ENCODE measurements at places on chromosomes 3 and 15.
A peak's percentile ranks its signal among the peaks of the same experiment; 100 is the strongest.

DNA sequence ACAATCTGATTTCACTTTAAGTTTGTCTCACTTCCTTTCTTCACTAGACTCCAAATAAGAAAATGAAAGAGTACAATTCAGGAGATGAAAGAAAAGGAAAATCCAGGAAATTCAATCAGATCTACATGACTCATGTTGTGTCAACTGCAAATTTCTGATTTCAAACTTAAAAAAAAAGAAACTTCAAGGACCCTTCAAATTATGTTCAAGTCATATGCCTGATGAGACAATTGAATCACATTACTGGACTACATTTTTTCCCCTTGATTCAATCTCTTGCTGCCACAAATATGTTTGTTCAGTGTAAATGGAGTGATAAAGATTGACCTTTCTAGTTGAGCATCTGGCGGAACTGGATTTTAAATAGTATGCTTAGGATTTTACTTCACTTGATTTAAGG lies 37.4 kb downstream of the FRMD5 start:
- no peak for DNase-seq

DNA sequence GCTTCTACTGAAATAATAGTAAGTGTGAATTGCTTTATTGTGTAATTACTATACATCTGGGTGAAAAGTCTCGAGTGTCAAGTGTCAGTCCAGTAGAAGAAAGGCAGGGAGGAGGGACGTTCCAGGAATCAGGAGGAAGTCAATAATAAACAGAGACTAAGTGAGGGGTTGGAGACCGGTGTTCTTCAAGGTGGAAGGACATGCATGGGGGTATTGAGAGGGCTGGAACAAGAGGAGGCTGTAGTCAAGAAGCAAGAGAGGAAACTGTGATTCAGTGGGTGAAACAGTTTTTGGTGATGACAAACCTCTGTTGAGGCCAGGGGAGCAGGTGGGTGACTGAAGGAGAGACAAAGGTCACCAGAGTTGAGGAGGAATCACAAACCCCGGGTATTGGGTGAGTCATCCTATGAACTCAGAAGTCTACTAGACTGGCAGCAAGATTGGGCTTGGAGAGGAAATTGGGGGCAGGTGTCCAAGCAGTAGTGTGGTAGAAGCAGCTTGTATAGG lies 11.6 kb upstream of the SCAMP5 start:
- DNase-seq: peak; percentile 45

DNA sequence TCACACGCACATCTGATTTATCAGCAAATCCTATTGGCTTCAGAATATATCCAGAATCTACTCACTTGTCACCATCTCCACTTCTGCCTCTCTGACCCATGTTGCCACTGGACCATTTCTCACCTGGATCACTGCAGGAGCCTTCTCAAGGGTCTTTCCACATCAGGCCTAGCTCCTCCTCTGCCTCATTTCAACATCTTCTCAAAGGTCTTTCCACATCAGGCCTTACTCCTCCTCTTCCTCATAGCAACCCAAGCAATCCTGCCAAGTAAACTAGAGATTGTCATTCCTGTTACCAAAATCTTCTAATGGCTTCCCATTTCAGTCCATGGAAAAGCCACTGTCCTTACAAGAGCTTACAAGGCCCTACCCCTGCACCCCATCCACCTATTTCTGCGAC lies 18.0 kb upstream of the DUT start:
- no peak for DNase-seq

- DNase-seq: no peak
Measured at GRCh38 chr3:53027254-53027844, 18.5 kb downstream of the SFMBT1 start.

- DNase-seq: no peak
Measured at GRCh38 chr15:88147760-88148159, 108.8 kb downstream of the NTRK3 start.

- no peak for DNase-seq
Measured at GRCh38 chr3:153458881-153459280, 296.9 kb downstream of the RAP2B start.

DNA sequence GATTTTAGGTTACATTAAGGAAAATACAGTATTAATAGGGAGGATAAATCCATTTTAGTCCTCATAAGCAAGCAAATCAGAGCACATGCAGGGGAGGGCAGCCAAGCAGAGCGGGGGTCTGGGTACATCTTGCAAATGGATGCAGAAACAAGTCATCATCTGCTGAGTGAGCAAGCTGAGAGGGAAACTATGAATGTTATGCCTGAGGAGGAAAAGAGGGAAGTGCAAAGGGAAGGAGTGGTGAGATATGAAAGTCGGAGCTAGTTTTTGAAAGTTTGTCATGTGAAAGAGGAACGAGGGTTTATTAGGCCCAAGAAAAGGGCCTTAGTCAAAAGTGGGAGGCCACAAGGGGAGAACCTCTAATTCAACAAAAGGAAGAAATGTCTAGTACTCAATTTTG lies 15.4 kb downstream of the PTX3 start:
- DNase-seq: no peak

- DNase-seq: no peak
Measured at GRCh38 chr3:136639069-136639468, 113.1 kb downstream of the STAG1 start.

DNA sequence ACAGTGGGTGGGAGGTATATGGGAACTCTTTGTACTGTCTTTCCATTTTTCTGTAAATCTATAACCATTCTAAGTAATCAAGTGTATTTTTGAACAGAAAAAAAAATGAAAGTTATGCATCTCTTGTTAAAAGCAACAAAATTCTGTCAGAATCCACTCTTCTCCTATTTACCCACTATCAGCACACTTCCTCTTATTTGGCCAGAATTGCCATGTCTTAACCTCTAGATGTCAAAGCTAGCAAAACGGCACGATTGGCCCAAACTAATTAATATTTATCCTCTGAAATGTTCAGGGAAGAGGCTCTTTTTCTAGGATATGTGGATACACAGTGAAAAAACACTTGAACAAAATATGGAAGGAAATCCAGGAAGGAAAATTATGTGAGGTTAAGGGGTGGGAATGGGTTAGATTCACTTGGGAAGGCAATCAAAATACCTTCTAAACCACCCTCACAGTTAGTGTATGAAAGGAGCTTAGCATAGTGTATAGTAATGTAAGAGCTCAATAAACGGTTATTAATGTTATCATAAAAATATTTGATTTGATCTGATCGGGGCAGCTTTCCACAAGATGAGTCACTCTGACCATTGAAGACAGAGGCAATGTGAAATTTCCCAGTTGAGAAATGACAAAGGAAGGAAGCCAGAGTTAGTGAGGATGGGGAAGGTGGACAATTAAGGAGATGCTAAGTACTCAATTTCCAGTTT lies 20.1 kb upstream of the TGFBR2 start:
- DNase-seq: no peak

DNA sequence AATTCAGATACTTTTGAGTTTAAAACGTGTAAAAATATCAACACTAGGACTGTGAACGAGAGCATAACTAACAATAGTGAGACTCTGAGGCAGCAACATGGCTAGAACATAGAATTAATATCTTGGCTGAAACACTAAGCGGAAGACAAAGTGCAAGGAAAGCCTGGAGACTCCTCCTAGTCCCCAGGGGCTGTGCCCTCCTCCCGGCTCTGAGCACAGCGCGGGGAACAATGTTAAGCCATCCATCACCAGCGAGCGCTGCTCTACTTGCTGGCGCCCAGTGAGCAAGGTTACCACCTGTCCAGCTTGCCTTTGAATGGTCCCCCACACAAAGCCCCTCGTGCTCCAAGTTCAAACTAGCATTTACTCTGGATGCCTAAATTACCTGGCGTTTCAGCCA lies 436.9 kb downstream of the FOXP1 start:
- no peak for DNase-seq

- no peak for DNase-seq
Measured at GRCh38 chr15:37291920-37292319, 191.6 kb upstream of the MEIS2 start.

DNA sequence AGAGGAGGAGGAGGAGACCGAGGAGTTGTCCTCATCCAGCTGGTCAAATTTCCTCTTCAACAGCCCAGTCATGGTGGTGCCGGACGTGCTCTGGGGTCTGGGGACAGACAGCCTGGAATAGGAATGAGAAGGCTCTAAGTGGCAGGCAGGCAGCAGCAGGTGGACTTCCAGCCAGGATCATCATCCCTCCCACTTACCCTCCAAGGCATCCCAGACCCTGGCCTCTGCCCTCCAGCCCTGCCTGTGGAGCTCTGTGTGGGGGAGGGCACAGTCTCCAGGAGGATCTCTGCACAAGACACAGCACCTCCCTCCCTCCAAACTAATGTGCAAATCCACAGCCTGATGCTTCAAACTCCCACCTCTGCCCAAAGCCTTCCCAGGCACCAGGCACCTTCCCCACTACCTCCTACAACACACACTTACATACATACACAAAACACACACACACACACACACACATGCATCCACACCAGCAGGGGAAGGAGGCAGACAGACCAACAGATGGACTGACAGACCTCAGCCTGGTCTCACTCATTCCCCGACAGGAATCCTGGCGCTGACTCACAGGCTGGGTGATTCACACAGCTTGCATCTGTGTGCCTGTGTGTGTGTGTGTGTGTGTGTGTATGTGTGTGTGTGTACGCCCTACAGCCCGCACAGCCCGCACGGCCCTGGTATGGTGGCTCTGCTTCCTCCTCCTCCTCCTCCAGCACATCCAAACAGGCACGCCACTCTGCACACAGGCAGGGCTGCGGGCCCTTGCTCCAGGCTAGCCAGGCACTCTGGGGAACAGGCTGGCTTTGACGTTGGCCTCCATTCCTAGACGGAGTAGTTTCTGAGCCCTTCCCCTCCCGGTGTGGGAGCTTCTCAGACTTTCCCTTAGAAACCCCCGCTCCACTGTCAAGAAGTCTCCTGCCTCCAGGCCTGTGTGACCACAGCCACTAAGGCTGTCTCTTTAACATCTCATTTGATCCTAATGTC lies 6.5 kb downstream of the CSRNP1 start:
- peak; percentile 76 for DNase-seq

GRCh38 chr3:24259901-24260512 lies 234.6 kb downstream of the THRB start:
- DNase-seq: no peak

DNA sequence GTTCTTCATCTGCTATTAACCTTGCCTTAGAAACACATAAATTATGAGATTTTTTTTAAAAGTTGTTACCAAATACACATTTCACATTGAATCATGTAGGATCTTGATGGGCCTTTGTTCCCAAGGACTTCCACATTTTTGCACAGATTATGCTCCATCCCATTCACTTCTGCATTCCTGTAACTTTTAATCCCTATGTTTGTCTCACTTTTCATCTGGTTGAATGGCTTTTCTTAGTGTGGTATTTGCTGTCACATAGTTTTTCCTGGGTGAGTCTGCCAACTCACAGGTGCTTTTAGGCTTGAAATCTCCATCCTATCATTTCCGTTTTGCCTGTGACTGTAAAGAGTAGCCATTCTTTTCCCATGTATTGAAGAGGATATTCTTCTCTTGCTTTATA lies 297.2 kb upstream of the TPRG1 start:
- DNase-seq: no peak

DNA sequence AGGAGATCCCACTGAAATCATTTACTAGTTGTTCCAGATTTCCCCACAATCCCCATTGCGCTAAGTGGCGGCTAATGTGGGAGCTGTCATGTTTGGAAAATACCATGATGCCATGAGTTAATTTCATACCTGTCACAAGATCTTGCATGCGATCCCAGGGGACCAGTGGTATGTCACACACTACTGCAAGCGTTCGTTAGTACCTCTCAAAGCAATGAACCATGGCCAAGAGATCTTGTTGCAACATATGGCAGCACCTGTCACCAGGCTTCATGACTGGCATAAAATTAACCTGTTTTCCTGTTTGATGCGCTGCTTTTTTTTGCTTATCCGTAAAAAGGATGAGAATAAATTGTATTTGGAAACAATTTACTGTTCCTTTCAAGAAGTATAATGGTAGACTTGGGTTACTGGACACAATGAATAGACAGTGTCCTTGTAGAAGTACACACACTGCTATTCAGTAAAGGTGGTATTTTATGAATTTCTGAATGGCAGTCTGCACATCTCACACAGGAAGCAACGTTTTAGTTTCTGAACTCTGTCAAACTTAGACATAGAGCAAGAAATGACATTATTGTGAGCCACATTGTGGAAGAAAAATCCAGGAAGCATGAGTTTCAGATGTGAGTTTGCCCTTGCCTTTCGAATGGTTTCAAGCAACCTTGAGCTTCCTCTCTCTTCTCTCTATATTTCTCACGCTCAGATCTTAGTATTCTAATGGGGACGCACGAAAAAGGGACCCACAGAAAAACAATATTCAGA lies 81.9 kb downstream of the CHL1 start:
- DNase-seq: no peak

GRCh38 chr3:152382312-152383135 lies 113.8 kb downstream of the MBNL1 start:
- DNase-seq: no peak

GRCh38 chr15:95325763-95326404 lies 1004.6 kb upstream of the NR2F2 start:
- DNase-seq: no peak

DNA sequence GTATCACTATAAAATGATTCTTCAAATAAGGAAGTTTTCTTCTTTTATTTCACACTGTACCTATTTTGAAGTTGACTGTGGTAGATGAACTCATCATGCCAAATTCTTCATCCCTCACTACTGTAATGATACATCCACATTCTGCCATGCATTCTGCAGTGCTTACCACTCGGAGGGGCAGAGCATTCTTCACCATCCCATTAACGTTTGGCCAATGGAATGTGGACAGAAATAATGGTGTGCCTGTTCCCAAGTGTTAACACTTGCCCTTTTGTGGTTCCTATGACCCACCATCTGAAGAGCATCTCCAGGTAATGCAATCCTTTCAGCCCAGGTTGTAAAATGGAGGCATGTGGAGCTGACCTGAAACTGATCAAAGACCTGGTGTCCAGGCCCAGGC lies 18.6 kb downstream of the GOLIM4 start:
- DNase-seq: no peak

- DNase-seq: no peak
Measured at GRCh38 chr15:64586984-64587383, 126.6 kb downstream of the ZNF609 start.

GRCh38 chr3:25155652-25156471 lies 272.2 kb upstream of the RARB start:
- no peak for DNase-seq

GRCh38 chr3:190601622-190602021 lies 87.7 kb downstream of the IL1RAP start:
- DNase-seq: no peak

- DNase-seq: peak; percentile 47
Measured at GRCh38 chr15:40047415-40048210, 8.6 kb upstream of the SRP14 start.

All from stimulated activated naive CD4-positive, alpha-beta T cell treated with Interleukin-2 at 50 U/mL for 16 hours (primary cell).